ENCODE measurements at places on chromosomes 7 and 10. TPM values are rescaled to one million over a fixed set of nuclear protein-coding genes. Genes with fewer than 3 reads are reported as not detected.

The CLRN3 gene
- polyA plus RNA-seq = not detected

The DOCK1 gene
- polyA plus RNA-seq = 21.2 TPM

The SLC29A4 gene
- 0.37 TPM for polyA plus RNA-seq

The RNF32 gene
- polyA plus RNA-seq = 1.8 TPM

The NAT16 gene
- polyA plus RNA-seq = not detected

The ANXA8L1 gene
- polyA plus RNA-seq = 2.0 TPM

GRCh38 chr7:132536654-132537395 lies 39.4 kb downstream of the PLXNA4 start:
- DNase-seq = peak; percentile 51

- DNase-seq = no peak
These were observed 43.3 kb upstream of the ECHDC3 start for GRCh38 chr10:11698691-11699549.

DNA sequence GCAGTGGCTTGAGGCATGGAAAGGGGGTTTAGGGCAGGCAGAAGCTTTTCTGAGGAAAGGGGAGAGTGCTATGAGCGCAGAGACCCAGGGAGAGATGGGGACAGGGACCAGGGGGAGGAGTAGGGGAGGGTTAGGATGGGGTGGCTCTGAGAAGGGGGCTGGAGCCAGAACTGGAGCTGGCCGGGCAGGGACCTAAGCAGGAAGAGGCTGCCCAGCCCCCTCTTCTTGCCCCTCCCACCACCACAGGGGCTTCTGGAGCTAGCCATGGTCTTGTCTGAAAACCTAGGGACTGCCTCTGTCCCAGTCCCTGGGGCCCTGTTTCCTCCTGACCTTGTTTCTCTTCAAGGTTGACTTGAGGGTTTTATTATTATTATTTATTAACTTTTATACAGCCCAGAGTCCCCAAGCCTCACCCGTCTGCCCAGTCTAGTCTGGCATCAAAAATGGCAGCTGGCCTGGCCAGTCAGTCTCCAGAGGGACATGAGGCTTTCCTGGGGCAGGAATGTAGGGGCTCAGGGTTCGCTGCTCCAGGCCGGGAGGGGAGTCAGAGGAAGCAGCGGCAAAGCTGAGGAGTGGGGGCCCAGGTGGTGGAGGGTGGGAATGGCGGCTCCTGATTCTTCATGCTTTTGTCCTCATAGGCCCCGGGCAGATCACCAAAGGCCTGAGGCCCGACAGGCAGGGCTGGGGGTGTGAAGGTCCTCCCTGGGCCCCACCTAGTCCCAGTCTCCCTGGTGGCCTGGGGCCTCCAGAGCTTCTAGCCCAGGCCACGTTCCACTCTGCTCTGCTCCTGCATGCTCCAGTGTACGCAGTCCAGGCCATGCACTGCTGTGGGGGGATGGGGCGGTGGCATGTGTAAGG lies 5.7 kb downstream of the TRIM8 start:
- no peak for DNase-seq

- no peak for DNase-seq
These were observed 113.4 kb downstream of the ABCC2 start for GRCh38 chr10:99895867-99896266.

GRCh38 chr10:47451273-47451997 lies 32.5 kb downstream of the ANXA8 start:
- no peak for DNase-seq

- DNase-seq = peak; percentile 33
These were observed 35.3 kb upstream of the HIBADH start for GRCh38 chr7:27697861-27698430.

DNA sequence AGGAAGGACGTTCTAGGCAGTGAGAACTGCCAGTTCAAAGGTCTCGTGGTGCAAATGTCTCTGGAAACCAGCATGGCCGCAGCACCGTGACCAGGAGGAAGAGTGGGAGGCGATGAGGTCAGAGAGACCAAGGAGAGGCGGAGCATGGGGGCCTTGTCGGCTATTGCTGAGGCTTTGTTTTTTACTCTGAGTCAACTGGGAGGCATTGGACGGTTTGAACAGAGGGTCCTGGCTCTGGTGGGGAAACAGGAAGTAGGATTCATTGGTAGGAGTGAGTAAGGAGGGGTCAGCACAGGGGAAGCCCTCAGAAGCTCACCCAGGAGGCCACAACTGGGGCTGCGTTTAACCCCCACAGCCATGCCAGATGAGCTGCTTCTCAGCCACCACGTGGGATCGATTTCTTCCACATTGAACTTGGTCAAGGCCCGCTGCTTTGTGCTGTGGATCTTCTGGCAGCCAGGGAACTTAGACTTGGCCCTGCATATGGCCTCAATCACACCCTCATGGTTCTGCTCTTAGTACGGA lies 22.2 kb upstream of the SH2B2 start:
- DNase-seq = no peak

DNA sequence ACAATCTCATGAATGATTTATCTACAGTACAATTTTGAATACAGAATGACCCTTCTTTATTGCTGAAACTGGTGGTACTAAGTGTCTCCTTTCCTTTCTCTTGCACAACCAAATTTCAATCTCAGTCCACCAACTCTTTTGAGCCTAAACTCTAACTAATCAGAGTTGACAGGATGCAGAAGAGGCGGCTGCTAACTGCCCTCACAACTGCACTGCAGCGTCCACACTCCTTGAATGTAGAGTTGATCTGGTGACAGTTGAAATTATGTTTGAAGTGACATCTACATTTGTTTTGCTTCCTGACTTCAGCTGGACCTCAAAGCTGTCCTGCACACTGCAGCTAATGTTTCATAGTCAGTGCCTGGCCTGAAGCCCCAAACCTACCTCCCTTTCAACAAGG lies 139.6 kb downstream of the ZMYND11 start:
- DNase-seq = no peak

GRCh38 chr7:100426516-100426915 lies 2.0 kb downstream of the ZCWPW1 start:
- DNase-seq = no peak

DNA sequence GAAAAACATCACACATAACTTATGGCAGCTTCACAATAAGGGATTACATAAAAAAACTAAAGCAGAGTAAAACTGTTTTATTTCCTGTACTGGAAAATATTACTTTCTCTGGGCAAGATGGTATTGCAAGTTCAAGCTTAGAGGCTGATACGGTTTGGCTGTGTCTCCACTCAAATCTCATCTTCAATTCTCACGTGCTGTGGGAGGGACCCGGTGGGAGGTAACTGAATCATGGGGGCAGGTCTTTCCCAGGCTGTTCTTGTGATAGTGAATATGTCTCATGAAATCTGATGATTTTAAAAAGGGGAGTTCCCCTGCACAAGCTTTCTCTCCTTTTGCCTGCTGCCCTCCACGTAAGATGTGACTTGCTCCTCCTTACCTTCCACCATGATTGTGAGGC lies 5.1 kb upstream of the LRRC27 start:
- peak; percentile 34 for DNase-seq

DNA sequence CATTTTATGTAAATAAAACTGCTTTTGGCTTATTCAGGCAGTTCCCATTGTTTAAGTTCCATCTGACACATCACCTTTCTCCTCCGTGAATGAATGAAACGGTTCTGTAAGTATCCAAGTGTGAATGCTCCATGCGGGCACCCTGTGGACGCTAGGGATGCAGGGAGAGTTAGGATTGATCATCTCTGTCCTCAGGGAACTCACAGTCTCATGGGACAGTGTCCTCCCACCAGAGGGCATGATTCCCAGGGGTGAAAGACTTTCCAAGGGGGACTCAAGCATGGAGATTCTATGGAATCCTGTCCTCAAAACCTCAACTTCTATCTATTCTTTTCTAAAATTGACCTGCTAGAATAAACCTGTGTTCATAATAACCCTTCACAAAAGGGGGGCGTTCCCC lies 98.8 kb downstream of the HECW1 start:
- peak; percentile 10 for DNase-seq

Measured in GM23248 (cell line).